CD4-positive, alpha-beta T cell treated with Interleukin-17A for 1 hour (primary cell): ENCODE measurements at places on chromosomes 7 and 10.

GRCh38 chr7:99123571-99124033, 20.3 kb downstream of the SMURF1 start:
- DNase-seq: no peak

DNA sequence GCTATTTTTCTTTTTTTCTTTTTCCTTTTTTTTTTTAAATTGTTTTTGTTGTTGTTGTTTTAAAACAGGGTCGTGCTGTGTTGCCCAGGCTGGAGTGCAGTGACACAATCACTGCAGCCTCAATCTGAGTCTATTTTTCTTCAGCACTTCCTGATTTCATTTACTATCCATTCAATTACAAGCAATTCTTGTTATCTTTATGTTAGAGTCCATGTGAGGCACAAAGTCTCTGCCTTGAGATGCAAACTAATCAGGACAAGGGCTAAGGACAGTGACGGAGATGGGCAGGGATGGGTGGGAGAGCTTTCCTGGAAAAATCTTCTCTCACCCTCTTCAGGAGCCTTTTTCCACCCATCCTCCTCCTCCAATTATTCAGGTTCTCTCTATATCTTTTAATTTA, 157.3 kb upstream of the AUTS2 start:
- no peak for DNase-seq

- no peak for DNase-seq
Observed at GRCh38 chr7:135942614-135943013, 34.5 kb downstream of the MTPN start.

DNA sequence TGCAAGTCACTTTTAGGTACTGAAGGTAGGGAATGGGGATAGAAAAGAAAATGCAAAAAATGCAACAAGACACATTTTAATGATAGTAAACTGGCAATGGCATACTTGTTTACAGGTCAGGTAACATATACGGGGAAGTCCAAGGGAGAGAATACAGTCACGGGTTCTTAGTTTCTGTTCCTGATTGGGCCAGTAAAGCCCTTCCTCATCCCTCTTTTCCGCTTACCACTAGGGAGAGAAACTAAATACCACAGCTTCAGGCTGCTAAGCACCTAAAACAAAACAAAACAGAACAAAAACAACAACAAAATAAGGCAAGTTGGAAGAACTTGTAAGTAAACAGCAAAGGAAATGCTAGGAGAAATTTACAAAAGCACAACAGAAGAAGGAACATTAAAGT, 65.2 kb upstream of the OGDHL start:
- no peak for DNase-seq

GRCh38 chr7:36615852-36616540, 108.3 kb downstream of the AOAH start:
- no peak for DNase-seq

DNA sequence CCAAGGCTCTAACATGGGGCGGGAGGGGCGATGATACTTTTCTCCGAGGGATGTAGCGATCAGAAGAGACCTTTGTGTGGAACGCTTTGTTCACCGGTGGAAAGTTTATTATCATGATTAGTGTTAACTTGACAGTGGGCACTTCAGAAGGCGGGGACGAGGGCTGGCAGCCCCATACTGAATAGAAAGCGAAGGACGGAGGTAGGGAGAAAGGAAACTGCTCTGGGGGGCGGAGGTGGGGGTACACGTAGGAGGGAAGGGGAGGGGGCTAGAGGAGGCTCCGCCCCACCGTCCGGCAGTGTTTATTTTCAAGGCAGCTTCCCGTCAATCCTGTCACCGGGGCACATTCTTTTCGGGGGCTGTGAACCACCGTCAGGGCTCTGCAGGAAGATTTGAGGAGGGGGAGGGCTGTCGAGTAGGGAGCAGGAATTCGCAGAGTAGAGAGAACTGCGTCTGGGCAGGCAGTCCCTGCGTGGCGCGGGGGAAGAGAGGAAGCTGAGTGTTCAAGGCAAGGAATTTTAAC, 9.4 kb upstream of the NKX2-3 start:
- no peak for DNase-seq

GRCh38 chr10:33290321-33291052, 44.0 kb downstream of the NRP1 start:
- DNase-seq: no peak

- no peak for DNase-seq
Observed at GRCh38 chr10:17793823-17794644, 15.1 kb upstream of the MRC1 start.

- no peak for DNase-seq
Observed at GRCh38 chr7:151451626-151452571, 12.0 kb upstream of the CRYGN start.

DNA sequence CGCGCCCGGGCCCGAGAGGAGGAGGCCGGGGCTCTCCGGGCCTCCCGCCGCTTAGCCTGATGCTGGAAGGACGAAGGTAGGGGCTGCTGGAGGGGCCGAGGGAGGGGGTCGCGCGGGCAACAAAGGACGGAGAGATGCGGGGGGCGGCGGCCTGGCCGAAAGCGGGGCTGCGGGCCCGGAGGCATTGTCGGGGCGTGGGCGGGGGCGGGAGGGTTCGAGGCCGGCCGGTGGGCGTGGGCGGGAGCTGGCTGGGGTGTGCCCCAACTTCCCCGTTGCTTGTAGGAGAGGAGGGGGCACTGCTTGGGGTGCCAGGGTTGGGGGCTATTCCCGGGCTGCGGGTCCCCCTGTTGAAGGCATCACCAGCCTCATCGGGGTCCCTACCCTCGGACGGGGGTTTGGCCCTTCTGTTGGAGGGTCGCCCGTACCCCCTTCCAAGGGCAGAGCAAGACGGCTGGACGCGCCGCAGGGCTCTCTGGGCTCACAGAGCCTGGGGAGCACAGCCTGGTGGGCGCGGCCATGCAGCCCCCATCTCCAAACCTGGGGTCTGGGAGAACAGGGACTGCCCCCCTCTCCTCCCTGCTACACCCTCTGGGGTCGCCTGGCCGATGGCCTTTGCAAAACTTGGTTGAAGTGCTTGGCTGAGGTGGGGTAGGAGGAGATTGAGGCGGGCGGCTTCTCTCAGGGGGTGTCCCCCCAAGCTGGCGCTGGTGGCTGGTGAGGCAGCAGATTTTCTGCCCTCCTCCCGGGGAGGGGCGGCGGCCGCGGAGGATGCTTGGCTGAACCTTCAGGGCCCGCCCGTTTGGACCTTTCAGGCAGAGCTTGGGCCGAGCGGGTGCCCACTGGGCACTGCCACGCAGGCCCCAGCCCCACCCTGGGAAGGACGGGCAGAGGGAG, 699 bp downstream of the CLIP2 start:
- DNase-seq: peak; percentile 31

GRCh38 chr7:116316838-116317628, 106.7 kb downstream of the TES start:
- no peak for DNase-seq

DNA sequence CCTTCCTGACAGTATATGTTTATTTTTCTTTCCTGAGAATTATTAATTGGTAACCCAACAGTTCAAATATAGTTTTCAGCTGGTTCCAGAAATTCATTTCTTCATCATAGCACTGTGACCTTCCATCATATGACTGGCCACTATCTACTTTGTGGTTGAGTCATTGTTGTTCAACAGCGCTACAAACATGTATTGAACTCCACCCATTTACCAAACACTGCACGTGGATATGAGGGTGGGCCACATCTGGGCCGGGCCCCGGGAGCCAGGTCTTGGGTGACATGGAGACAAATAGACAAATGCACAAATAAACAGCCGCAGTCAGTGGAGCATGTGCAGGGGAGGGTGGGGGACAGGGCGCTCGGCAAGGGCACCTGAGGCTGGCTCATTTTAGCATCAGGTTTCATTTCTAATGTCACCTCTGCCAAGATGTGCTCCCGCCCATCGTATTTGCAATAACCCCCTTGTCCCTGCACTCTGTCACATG, 24.0 kb upstream of the EEPD1 start:
- no peak for DNase-seq
